ENCODE measurements at places on chromosomes 2 and 18. TPM values are rescaled to one million over a fixed set of nuclear protein-coding genes. Genes with fewer than 3 reads are reported as not detected.
A peak's percentile ranks its signal among the peaks of the same experiment; 100 is the strongest.

TMEM17 gene
- 0.24 TPM for total RNA-seq

DNA sequence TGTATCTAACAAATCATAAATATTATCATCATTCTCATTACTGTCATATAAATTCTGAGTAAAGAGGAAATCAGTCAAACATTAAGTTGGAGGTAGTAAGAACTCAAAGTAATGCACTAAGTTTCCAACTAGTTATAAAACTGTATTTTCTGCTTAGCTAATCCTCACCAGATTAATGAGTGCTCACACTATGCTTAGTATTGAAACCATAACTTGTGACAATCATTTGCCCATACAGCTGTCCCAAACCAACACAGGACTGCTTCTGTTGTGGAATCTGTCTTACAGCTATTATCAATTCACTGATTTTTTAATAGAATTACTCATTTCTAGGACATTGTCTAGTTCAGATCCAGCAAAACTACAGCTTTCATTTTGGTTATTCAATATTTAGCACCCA, 41.5 kb upstream of the TANK start:
- DNase-seq = no peak
- no peak overlapping the region for H3K27ac ChIP-seq
- H3K27me3 ChIP-seq = no peaks in the 10 kb centered on the region
- peaks cover 19% of the 10 kb centered on the region for H3K4me1 ChIP-seq

CYB5A gene
- total RNA-seq = 65.2 TPM

PROM2 gene
- total RNA-seq = not detected

DNA sequence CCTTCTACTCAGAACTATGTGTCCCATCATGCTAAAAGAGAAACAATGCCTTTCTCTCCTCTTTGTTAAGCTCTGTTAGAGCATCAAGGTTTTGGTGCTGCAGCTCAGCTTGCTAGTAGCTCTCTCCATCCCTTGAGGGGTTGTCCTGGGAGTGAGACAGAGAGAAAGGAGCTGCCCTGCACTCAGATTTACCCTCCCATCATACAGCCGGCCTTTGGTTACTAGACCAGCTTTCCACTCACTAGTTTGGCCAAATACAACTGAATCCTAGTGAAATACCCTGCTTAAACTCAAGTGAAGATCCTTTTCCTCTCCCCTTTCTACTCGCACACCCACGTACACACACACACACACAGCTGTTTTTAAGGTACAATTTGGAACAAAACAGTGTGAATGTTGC, 2.3 kb upstream of the CHN1 start:
- no peak overlapping the region for H3K4me3 ChIP-seq
- peaks cover 4% of the 10 kb centered on the region for H3K4me1 ChIP-seq
- DNase-seq = no peak
- H3K36me3 ChIP-seq = no peaks in the 10 kb centered on the region
- peaks cover 31% of the 10 kb centered on the region for H3K27me3 ChIP-seq

DNA sequence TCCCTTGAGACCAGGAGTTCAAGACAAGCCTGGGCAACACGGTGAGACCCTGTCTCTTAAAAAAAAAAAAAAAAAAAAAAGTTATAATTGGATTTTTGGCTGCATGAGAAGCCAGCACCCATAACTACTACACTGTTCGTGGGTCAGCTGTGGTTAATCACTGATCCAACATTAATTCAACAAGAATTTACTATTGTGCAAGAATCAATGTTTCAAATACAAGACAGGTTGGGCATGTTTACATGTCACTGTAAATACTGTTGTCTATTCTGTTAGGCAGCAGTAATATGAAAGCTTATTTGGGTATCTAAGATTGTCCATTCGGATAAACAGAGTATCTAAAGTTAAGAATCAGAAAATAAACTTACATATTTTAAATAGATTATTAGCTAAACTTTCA, 62.3 kb downstream of the ESCO1 start:
- peaks cover 16% of the 10 kb centered on the region for H3K36me3 ChIP-seq
- no peak overlapping the region for H3K4me3 ChIP-seq
- H3K27ac ChIP-seq = no peak overlapping the region
- DNase-seq = no peak
- no peaks in the 10 kb centered on the region for H3K27me3 ChIP-seq
- no peaks in the 10 kb centered on the region for H3K4me1 ChIP-seq

GRCh38 chr2:150100336-150100735, 387.1 kb downstream of the RND3 start:
- no peak overlapping the region for H3K27ac ChIP-seq
- H3K36me3 ChIP-seq = no peaks in the 10 kb centered on the region
- no peaks in the 10 kb centered on the region for H3K27me3 ChIP-seq
- no peak overlapping the region for H3K4me3 ChIP-seq

FN1 gene
- total RNA-seq = 0.53 TPM

GRCh38 chr2:118936936-118937335, 5.1 kb upstream of the MARCO start:
- no peak overlapping the region for H3K27ac ChIP-seq
- H3K27me3 ChIP-seq = peaks cover 7% of the 10 kb centered on the region
- DNase-seq = no peak
- H3K36me3 ChIP-seq = no peaks in the 10 kb centered on the region
- no peaks in the 10 kb centered on the region for H3K4me1 ChIP-seq

GRCh38 chr2:60652832-60653340, 99.4 kb upstream of the BCL11A start:
- no peaks in the 10 kb centered on the region for H3K4me1 ChIP-seq
- H3K27ac ChIP-seq = no peak overlapping the region
- no peak overlapping the region for H3K4me3 ChIP-seq
- H3K27me3 ChIP-seq = peaks cover 6% of the 10 kb centered on the region
- DNase-seq = no peak

- no peak overlapping the region for H3K4me3 ChIP-seq
- peaks cover 28% of the 10 kb centered on the region for H3K27me3 ChIP-seq
- no peaks in the 10 kb centered on the region for H3K4me1 ChIP-seq
Measured at GRCh38 chr2:94994914-94995552, 30.5 kb upstream of the MAL start.

DNA sequence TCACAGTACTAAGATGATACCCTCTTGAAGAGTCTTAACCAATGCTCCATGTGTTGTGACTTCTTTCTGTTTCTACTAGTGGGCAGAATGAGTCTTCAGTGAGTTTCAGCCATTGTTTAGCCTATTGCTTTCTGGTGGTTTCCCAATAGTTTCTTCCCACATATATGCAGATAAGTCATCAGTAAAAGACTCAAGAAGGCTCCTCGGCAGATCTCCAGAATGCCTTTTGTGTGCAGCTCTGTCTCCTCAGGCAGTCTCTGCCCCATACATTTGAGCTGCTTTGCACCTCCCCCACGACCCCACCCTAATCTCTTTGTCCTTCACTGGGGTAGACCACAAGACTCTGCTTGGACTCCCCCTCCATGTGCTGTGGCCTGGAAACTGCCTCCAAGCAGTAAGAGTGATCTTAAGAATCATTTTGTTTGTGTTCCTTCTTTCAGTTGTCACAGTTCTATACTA, 71.6 kb upstream of the CHRNA1 start:
- H3K36me3 ChIP-seq = peaks cover 6% of the 10 kb centered on the region
- no peaks in the 10 kb centered on the region for H3K27me3 ChIP-seq
- H3K27ac ChIP-seq = peak overlapping the region; percentile 82
- DNase-seq = peak; percentile 67
- H3K4me1 ChIP-seq = peaks cover 36% of the 10 kb centered on the region

GRCh38 chr2:235773188-235773928, 279.5 kb downstream of the AGAP1 start:
- no peak overlapping the region for H3K27ac ChIP-seq
- H3K36me3 ChIP-seq = no peaks in the 10 kb centered on the region
- no peaks in the 10 kb centered on the region for H3K4me1 ChIP-seq
- no peak for DNase-seq

DNA sequence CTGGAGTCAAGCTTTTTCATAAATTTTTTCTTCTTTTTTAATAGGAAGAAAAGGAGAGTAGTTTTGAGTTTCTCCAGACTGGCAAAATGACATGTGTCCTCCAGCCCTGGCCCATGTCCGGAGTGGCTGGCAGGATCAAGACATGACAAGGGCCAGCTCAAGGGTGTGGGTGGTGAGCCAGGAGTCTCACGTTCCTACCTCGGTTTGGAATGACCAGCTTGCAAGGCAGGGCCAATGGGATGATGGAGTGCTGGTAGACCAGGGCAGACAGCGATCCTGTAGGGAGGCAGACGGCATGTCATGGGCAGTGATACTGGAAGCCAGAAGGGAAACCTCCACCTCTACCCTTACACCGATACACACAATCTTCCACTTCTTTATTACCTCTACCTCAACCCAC, 190.6 kb downstream of the TNS1 start:
- peaks cover 2% of the 10 kb centered on the region for H3K27me3 ChIP-seq
- no peaks in the 10 kb centered on the region for H3K36me3 ChIP-seq
- no peak for DNase-seq
- no peak overlapping the region for H3K4me3 ChIP-seq
- H3K4me1 ChIP-seq = no peaks in the 10 kb centered on the region
- no peak overlapping the region for H3K27ac ChIP-seq

- peaks cover 2% of the 10 kb centered on the region for H3K27me3 ChIP-seq
- no peaks in the 10 kb centered on the region for H3K36me3 ChIP-seq
- no peak overlapping the region for H3K27ac ChIP-seq
- no peak overlapping the region for H3K4me3 ChIP-seq
- no peaks in the 10 kb centered on the region for H3K4me1 ChIP-seq
- no peak for DNase-seq
Measured at GRCh38 chr18:23949863-23950262, 64.7 kb upstream of the TTC39C start.

- DNase-seq = no peak
- H3K27me3 ChIP-seq = no peaks in the 10 kb centered on the region
- H3K27ac ChIP-seq = no peak overlapping the region
- no peaks in the 10 kb centered on the region for H3K4me1 ChIP-seq
- peaks cover 2% of the 10 kb centered on the region for H3K36me3 ChIP-seq
Measured at GRCh38 chr2:144434425-144435222, 85.3 kb downstream of the ZEB2 start.

DNA sequence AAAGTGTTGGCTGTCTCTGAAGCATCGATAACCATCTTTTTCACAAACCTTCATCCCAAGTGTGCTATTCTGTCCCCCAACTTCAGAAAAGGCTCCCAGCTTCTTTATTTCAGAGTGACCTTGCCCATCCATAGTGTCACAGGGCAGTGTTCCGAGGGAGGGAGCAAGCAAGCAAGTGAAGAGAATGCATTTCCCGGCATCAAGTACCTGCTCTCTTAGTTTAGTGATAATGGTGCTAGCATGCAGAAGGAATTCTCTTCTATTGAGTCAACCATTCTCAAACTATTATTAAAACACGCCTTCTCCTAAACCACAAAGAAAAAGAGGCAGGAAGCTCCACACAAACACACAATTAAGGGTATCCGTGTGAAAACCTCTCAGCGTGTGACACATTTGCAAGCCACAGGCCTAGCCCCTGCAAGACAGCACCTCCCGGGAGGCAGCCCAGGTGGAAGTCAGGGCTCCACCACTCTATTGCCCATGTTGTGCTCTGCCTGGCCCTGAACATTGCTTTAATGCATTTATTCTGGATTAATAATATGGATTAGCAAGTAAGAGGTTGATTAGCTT, 504.9 kb downstream of the GALR1 start:
- no peak overlapping the region for H3K4me3 ChIP-seq
- no peaks in the 10 kb centered on the region for H3K4me1 ChIP-seq
- no peak overlapping the region for H3K27ac ChIP-seq
- peaks cover 6% of the 10 kb centered on the region for H3K27me3 ChIP-seq
- DNase-seq = no peak
- no peaks in the 10 kb centered on the region for H3K36me3 ChIP-seq

DNA sequence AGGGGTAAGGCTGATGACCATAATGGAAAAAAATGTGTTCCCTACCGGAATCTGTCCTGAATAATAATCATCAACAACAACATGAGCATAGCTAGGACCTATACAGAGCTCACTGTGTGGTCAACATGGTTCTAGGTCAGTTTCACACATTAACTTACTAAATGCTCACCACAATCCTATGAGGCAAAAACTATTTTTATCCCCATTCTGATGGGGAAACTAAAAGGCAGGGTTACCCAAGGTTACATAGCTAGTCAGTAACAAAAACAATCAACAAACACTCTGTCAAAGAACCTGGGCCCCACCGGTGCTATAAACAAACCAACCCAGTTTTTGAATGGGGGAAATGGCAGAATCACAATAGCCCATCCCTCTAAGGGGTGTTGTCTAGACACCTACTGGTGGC, 40.1 kb downstream of the AOX1 start:
- no peaks in the 10 kb centered on the region for H3K36me3 ChIP-seq
- H3K4me1 ChIP-seq = no peaks in the 10 kb centered on the region
- no peak overlapping the region for H3K4me3 ChIP-seq
- H3K27ac ChIP-seq = no peak overlapping the region
- peaks cover 24% of the 10 kb centered on the region for H3K27me3 ChIP-seq
- DNase-seq = no peak

GRCh38 chr2:62660087-62660486, 45.4 kb upstream of the EHBP1 start:
- peaks cover 1% of the 10 kb centered on the region for H3K27me3 ChIP-seq
- no peak overlapping the region for H3K4me3 ChIP-seq
- no peak overlapping the region for H3K27ac ChIP-seq
- peaks cover 5% of the 10 kb centered on the region for H3K4me1 ChIP-seq

GRCh38 chr2:207469451-207469850, 60.3 kb upstream of the CREB1 start:
- H3K27ac ChIP-seq = no peak overlapping the region
- no peaks in the 10 kb centered on the region for H3K27me3 ChIP-seq
- no peak for DNase-seq
- H3K4me1 ChIP-seq = peaks cover 23% of the 10 kb centered on the region

PRKAG3 gene
- total RNA-seq = not detected

STPG4 gene
- not detected for total RNA-seq

DNA sequence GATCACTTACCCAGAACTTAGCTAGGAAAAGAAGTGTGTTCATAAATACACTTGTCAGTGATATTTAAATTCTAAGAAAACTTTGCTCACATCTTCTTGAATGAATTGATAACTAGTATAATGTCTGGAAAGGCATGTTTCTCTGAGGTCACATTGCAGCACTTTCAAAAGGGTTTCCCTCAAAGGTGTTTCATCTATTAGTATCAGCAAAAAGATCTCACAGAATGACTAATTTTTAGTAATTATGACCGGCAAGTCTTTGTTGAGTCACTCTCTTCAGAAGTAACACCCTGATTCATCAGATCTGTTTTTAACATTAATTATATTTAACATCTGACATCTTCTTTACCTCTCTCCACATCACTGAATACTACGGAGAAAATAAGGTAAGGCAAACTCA, 222.3 kb downstream of the IKZF2 start:
- H3K27me3 ChIP-seq = no peaks in the 10 kb centered on the region
- DNase-seq = no peak
- H3K4me1 ChIP-seq = peaks cover 6% of the 10 kb centered on the region
- H3K36me3 ChIP-seq = no peaks in the 10 kb centered on the region
- no peak overlapping the region for H3K4me3 ChIP-seq
- no peak overlapping the region for H3K27ac ChIP-seq

RFX8 gene
- total RNA-seq = 0.90 TPM

DNA sequence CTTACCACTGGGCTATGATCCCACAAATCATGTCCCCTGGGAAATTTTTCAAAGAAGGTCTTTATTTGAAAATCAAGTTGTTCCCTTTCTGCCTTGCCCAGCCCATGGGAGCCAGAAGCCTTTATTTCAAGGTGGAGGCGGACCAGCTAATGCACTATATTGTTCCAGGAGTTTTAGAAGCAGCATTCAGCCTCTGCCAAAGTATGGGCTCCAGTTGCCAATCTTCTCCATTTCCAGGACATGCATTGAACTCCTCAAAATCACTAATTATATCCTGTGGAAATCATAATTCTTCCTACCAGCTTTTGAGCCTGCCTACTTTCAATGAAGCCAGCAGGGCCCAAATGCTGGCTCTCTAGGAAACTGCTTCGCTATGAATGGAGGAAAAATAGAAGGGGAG, 195.8 kb downstream of the RAD51AP2 start:
- no peaks in the 10 kb centered on the region for H3K4me1 ChIP-seq
- peaks cover 1% of the 10 kb centered on the region for H3K27me3 ChIP-seq
- DNase-seq = no peak

PARD3B gene
- 0.07 TPM for total RNA-seq
